ENCODE measurements at places on chromosomes 3 and 15.

- no peak for DNase-seq
These were observed 1351.5 kb downstream of the ZPLD1 start for GRCh38 chr3:103786296-103786695.

DNA sequence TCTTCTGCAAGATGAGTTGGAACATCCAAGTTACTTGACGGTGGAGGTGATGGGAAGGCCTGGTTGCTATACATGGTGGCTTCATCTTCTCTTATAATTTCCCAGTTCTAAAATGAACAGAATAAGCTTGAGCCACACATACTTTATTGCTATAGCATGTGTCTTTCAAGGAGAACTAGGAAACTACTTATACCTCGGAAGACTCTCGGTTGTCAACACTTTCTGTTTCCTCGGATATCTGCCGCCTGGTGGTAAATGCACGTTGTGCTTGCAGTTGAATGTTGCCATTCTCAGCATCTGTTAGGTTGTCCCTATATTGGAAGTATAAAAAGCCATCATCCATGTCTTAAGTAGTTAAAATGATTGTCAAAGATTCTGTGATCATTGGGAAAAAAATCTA, 117.5 kb upstream of the PRTG start:
- DNase-seq: no peak

DNA sequence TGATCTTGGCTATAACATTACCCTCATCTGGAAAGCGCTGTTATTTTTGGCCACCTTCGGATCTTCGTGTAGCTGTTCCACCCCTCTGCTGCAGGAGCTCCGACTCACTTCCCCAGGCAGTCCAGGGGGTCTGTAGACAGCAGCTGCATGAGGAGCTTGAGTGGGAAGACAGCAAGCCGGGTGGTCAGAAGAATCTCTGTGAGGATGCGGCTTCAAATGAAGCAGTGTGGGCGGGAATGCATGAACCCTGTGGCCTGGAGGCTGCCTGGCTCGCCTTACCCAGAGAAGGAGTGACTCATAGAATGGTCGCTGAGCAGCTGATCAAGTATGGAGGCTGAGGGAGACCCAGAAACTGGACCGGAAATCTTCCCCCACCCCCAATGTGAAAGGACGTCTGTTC, 45.2 kb upstream of the NR2F2 start:
- DNase-seq: no peak

DNA sequence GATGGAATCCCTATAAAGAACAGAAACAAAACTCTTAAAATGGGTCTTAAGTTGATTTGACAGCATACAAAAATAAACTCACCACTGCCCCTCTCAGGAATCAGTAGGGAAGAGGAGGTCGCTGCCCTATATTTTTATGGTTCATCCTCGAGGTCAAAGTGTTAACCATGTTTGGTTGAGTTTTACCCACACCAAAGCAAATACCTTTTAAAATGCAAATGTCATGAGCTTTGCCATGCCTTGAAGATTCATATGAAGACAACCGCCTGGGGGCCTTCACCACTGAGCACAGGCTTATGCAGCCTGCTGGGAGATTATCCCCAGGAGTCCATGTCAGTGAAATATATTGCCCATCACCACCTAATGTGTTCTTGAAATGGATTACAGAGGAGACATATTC, 66.1 kb downstream of the GLB1 start:
- DNase-seq: no peak

GRCh38 chr3:16501376-16501775, 12.1 kb downstream of the RFTN1 start:
- no peak for DNase-seq

- DNase-seq: no peak
These were observed 9.1 kb upstream of the UTS2B start for GRCh38 chr3:191339316-191339917.

GRCh38 chr3:14177580-14178246, 688 bp downstream of the XPC start:
- no peak for DNase-seq

DNA sequence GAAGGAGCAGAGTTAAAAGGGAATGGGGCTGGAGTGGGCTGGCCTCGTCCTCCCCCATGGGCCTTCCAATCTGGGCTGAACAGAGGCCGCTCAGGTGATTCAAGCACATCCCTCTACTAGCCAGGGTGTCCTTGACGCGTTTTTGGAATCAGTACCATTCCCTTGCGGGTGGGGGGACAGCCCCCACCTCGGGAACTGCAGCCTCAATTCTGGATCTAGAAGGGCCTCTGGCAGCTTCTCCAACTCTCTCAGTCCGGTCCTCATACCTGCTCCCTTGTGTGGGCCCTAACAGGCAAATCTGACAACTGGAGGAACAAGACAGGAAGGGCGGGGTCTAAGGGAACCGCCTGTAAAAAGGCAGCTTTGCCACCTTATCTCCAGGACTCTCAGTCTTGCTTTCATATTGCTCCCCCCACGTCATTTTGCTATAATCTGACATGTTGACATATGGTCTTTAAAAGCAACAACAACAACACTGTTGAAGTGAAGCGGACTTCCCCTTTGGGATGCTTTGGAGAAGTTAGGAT, 802 bp upstream of the CHRNB4 start:
- no peak for DNase-seq

DNA sequence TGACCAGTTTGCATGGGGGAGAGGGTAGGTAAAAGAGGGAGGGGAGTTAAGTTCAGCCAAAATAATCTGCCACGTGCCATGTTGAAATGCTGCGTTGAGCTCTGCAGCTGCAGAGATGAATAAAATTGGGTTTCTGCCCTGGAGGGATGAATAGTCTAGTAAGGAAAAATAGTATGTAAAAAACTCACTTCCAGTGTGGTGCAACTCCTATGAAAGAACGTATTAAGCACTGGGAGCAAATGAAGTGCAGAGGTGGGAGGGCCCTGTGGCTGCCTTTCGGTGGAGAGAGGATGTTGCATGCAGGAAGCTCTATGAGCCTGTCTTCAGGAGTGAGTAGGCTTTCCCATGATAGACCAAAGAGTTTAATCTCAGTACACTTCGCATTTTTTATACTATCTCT, 8.6 kb downstream of the CEP63 start:
- no peak for DNase-seq

- DNase-seq: no peak
These were observed 607 bp upstream of the IMP3 start for GRCh38 chr15:75640483-75641178.

- no peak for DNase-seq
These were observed 35.1 kb upstream of the PPARG start for GRCh38 chr3:12253516-12254343.

- no peak for DNase-seq
These were observed 39.9 kb upstream of the MB21D2 start for GRCh38 chr3:192957441-192958021.

DNA sequence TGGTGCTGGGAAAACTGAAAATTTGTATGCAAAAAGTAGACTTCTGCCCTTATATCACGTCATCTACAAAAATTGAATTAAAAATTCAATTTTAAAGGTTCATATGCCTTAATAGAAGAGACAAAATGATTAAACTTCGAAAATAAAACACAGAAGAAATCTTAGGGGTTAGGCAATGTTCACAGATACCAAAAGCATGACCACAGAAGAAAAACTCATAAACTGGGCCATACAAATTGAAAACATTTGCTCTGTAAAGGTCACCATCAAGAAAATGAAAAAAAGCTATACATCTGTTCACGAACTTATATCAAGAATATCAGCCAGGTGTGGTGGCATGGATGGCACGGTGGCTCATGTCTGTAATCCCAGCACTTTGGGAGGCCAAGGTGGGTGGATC, 245.1 kb downstream of the PCCB start:
- DNase-seq: no peak

DNA sequence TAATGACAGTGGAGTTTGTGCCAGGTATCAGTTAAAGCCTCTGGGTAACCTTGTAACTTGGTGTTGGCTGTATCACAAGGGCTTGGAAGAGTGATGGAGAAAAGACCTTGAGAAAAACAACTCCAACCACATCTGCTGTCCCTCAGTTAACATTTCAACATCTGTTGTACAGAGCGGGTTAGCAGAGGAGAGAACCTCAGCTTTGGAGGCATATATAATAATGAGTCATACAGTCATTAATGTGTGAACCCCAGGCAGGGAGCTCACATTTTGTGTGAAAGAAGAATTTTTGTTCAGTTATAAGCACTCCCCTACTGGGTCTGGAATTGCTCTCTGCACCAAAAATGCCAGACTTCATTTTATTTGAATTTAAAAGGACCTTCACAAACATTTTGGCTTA, 439.5 kb downstream of the PDCD6IP start:
- no peak for DNase-seq

- no peak for DNase-seq
These were observed 75.5 kb downstream of the PEX5L start for GRCh38 chr3:179961071-179961702.

GRCh38 chr15:23773093-23773492, 86.0 kb upstream of the NDN start:
- no peak for DNase-seq

DNA sequence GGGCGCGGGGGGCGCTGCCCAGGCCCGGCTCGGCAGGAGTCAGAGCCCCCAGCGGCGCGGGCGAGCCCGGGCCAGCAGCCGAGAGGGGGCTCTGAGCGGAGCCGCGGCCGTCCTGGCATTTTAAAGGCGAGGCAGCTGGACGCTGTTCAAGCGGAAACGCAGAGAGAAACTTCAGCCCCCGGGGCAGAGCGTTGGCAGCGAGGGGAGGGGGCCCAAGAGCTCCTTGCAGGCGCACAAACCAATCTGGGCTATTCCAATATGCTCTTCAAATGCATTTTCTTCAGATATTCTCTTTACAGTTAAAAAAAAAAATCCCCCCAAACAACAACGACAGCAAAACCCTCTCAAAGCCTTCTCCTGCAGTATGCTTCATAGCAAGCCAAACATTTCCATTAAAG, at the start of gene CTXND1:
Gene CTXND1 (minus strand): TSS at position 93 of the 398 bp plus-strand sequence. CDS start 50,264 bp downstream, outside the sequence.
- no peak for DNase-seq

GRCh38 chr3:149080699-149081091, 5.6 kb downstream of the HLTF start:
- no peak for DNase-seq

- DNase-seq: no peak
These were observed 77.9 kb upstream of the IGSF10 start for GRCh38 chr3:151538456-151539393.

DNA sequence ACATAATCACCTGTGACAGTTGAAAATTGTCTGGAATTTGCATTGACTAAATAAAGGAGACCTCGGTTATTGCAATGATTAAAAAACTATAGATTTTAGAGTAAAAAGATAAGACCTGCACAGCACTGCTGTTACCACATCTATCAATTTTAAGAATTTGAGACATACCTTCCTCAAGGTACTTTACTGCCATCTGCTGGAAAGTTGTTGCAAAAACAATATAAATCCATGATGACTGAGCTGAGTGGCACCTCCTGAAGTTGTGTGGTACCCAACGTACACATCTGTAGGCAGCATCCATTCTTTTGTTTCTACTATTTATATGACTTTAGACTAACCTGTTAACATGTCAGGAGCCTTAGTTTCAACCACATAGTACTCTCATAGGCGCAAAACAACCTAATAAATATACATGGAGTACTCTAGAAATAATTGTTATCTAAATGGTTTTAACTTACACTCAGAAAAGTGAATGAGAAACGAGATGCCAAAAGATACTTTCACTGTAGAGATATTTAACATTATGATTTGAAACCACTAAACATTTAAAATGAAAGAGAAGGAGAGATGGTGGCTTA, 106.7 kb downstream of the GHSR start:
- no peak for DNase-seq

DNA sequence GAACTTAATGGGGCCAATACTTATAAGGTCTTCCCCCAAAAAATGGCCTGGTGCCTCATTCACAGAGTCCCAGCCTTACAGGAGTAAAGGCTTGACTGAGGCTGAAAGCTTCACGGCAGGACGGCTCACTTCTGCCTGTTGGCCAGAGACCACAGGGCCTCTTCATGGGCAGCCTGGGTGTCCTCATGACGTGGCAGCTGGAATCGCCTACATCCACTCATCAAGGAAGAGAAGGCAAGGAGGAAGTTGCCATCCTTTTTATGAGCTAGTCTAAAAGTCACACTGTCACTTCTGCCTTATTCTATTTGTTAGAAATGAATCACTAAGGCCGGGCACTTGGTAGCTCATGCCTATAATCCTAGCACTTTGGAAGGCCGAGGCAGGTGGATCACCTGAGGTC, 89.3 kb upstream of the DGKG start:
- no peak for DNase-seq

GRCh38 chr3:114496466-114496865, 202.6 kb downstream of the TIGIT start:
- no peak for DNase-seq

GRCh38 chr15:91472316-91472756, 372.3 kb downstream of the SV2B start:
- DNase-seq: no peak

DNA sequence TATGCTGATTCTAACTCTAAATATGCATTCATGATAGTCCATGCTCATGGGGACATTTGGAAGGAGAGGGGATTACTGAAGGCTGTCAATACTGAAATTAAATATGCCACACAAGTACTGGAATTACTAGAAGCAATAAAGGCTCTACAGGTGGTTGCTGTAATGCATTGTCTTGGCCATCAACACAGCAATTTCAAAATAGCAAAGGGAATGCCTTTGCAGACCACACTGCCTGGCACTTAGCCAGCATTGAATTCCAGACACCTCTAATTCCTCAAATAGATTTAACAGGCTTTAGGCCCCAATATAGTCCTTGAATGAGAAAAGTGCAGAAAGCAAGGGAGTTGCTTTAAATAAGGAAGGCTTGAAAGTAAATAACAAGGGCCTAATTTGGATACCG, 115.8 kb upstream of the PLCL2 start:
- no peak for DNase-seq

GRCh38 chr15:51688863-51689262, 7.6 kb downstream of the SCG3 start:
- no peak for DNase-seq

DNA sequence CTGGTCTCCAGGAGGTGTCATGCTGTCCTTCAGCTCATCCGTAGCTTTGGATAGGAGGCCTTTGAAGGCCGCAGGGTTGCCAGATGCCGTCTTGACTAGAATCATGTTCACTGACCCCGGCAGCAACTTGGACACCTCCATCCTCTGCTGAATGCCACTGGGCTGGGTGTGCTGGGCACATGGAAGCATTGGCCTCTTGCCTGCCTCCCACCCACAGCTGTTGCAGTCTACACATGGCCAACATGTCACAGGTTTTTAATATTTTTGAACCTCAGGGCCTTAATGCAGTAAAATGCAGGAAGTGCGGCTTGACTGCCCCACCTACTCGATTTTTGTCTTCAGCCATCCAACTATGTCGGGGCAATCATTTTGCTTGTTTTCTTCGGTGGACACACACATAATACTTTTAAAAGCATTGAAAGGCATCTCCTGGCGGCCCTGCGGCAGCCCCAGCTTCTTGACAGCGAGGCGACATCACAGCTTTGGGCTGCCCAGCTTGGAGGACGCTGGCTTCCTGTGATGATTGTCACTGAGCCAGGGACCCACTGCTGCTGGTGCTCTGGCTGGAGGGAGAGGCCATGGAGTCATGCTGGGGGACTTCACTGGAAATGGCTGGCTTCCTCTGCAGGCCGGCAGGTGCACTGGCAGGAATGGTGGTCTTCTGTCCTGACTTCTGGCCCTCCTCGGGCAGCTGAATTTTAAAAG, 31.6 kb upstream of the ACAD9 start:
- no peak for DNase-seq

GRCh38 chr3:38549082-38549481, 52.9 kb downstream of the EXOG start:
- DNase-seq: no peak
